A549 (cell line): ENCODE measurements at places on chromosomes 5 and 9. TPM values are rescaled to one million over a fixed set of nuclear protein-coding genes. Genes with fewer than 3 reads are reported as not detected.

DNA sequence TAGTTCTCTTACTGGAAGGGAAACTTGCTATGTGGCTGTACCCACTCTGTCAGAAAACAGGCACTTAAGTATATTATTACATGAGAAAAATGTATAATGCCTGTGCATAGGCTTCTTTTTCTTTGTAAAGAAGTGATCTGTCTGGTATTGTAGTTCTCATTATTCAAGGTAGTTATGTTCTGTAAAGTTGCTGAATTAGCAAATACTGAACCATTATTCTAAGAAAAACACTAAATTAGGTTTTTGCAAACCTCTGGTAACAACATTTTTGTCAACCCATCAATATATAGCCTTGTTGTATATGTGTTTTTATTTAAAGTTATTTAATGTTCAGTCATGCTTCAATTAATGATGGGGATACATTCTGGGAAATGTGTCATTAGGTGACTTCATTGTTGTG lies 8.8 kb downstream of the RAD17 start:
- DNase-seq = no peak

GRCh38 chr9:8622871-8623270 lies 823.3 kb upstream of the DMAC1 start:
- no peak for DNase-seq

GRCh38 chr9:3721096-3721495 lies 195.3 kb upstream of the RFX3 start:
- DNase-seq = no peak

GRCh38 chr9:125397736-125398135 lies 136.1 kb downstream of the GAPVD1 start:
- no peak for DNase-seq

DNA sequence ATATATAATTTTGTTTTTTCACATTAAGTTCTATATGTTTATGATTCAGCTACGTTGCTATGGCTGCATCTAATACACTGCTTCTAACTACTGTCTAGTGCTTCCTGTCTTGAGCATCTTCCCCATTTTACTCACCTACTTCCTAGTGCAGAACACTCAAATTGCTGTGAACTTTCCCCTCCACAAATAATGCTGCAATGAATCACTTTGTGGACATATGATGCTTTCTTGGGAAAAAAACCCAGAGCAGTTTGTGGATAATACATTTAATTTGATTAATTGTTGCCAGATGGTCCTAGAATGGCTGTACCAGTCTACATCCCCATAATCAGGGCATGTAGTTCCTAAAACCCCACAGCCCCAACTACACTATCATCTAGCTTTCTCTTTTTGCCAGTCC lies 18.5 kb downstream of the CD180 start:
- no peak for DNase-seq

DNA sequence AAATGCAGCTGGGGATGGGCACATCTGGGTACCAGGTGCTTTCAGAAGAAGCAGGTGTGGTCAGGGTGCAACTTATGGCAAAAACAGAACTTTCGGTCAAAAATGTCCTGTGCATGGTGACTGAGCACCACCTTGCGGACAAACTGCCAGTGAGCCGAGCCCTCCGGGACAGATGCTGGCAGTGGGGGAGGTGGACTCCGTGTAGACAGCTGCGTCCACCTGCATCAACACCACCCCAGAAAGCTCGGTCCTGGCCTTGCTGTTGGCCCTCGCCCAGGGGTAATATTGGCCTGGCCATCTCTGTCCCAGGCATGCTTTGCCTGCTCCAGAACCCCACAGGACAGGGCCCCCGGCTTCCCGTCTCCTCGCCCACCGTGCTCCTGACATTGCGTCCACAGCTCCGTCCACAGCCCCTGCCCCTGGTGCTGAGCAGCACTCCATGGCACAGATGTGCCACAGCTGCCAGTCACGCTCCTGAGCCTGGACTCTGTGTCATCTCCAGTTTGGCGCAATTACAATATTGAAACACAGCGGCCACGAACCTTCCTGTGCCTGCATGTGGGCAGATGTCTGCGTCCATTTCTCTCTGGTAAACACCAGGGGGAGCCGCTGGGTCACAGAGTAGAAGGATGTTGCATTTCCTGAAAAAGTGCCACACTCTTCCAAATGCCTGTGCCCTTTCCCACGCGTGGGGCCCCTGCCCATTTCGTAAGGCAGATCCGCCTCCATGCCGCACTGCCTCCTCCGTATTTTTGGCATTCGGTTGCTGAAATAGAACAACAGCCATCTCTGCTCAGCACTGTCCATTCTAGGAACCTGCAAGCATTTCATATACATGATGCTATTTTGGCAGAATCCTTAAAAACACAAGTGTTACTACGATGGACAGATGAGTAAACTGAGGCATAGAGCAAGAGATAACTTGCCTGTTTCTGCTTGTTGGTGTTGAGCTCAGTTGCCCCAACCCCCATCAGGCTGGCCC lies 33.4 kb upstream of the SLC6A19 start:
- peak; percentile 85 for DNase-seq

The IL4 gene
- not detected in 3 replicates for polyA plus RNA-seq

The PCDHGA12 gene
- 0.03 TPM in 1 of 3 replicates, not detected in the others for polyA plus RNA-seq

The GCNT4 gene
- polyA plus RNA-seq = 0.25 to 0.28 TPM (median 0.28 TPM) in 3 replicates

The PMPCA gene
- polyA plus RNA-seq = 83.0 to 101 TPM (median 89.2 TPM) in 3 replicates
